NCI-H524 treated with DMSO at 0.1 percent for 48 hours (cell line): ENCODE measurements at places on chromosomes 7 and 10.

DNA sequence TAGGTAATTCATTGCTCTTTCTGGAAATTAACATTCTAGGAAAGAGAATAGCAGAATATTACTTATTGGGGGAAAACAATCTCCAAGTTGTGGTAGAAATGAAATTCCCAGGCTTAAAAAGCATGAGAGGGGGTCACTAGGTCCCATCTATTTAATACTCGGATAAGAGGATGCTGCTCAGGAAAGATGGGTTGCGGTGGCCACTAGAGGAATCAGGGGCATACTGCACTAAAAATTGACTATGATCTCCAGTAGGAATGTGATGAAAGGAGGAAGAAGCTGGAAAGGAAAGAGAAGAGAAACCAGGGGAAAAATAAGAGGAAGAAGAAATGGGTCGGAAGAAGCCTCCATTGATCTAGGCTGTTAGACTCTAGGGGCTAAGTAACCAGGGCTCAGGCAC, 192.8 kb downstream of the GPAM start:
- DNase-seq, result no peak

DNA sequence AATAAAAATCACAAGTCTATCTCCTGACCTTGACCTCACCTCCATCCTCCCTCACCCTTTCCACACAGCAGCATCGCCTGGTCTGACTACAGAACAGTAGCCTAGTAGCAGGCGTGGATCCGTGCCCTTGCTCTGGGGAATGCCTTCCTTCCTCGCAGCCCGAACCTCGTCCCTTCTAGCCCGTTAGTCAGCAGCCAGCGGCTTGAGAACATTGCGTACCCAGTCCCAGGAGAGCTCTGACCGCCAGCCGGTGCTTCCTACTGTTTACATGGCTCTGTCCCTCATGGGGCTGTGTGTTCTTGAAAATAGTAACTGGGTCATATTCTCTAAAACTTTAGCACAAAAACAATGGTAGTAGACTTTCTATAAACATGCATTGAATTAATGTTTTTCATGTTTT, 682.7 kb upstream of the IGFBP3 start:
- DNase-seq, result no peak

DNA sequence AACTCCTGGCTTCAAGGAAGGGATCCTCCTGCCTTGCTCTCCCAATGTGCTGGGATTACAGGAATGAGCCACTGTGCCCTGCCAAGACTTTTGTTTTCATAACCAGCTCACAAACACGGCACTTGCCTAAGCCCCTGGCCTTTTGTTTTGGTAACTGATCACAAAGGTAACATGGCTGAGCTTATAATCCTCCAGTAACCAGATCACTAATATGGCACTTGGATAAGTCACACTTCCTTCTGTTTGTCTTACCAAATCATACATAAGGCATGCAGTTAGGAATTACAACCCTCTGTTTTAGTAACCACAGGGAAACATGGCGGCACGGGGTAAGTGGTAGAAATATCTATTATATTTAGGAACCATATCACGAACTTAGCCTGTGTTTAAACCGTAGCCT, 577.1 kb downstream of the CALN1 start:
- no peak for DNase-seq

DNA sequence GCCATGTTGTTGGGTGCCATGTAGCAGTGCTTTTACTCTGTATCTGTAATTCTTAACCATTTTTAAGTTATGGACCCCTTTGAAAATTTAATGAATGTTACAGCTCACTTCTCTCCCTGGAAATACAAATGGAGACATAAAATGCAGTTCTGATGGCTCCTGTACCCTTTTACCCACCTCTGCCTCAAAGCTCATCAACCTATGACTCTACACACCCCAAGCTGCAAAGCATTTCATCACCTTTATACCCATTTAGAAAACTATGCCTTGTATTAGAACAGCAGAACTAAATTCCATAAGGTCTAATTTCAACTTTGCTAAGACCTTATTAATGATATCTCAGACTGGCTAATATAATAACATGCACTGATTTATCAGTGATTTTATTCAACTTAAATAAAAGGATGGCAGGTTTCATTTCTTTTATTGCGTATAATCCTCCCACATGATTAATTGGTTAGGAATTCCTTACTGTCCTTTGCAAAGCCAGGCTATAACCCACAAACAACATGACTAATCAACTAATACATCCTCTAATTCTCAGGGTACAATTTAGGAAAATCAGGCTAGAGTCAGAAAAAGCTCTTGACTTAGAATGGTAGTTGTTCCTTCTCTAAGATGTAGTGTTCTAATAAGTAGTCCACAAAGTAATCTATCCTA, 68.1 kb downstream of the CPEB3 start:
- DNase-seq, result no peak
